ENCODE measurements at places on chromosomes 7 and 10. TPM values are rescaled to one million over a fixed set of nuclear protein-coding genes. Genes with fewer than 3 reads are reported as not detected.

DNA sequence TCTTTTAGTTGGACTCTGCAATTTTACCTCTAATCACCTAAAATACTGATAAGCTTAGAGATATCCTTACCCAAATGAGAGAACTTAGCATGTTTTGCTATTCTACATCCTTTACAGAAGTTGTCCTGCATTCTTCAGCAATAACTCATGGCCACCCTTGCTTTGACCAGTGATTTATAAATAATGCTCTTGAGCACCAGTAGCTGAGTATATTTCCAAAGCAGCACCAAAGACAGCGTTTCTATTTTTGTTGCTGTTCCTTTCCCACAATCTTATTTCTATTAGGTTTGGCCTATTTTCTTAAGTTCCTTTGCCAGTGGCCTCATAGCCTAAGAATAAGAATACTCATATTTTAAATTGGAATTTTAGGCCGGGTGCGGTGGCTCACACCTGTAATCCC lies 15.0 kb downstream of the ARPC1A start:
- no peaks in the 10 kb centered on the region for H3K4me1 ChIP-seq
- DNase-seq, result no peak
- no peak overlapping the region for H3K27ac ChIP-seq
- no peaks in the 10 kb centered on the region for H3K27me3 ChIP-seq
- H3K4me3 ChIP-seq, result no peak overlapping the region
- H3K36me3 ChIP-seq, result peaks cover 43% of the 10 kb centered on the region

The P4HA1 gene
- total RNA-seq, result 34.4 TPM

DNA sequence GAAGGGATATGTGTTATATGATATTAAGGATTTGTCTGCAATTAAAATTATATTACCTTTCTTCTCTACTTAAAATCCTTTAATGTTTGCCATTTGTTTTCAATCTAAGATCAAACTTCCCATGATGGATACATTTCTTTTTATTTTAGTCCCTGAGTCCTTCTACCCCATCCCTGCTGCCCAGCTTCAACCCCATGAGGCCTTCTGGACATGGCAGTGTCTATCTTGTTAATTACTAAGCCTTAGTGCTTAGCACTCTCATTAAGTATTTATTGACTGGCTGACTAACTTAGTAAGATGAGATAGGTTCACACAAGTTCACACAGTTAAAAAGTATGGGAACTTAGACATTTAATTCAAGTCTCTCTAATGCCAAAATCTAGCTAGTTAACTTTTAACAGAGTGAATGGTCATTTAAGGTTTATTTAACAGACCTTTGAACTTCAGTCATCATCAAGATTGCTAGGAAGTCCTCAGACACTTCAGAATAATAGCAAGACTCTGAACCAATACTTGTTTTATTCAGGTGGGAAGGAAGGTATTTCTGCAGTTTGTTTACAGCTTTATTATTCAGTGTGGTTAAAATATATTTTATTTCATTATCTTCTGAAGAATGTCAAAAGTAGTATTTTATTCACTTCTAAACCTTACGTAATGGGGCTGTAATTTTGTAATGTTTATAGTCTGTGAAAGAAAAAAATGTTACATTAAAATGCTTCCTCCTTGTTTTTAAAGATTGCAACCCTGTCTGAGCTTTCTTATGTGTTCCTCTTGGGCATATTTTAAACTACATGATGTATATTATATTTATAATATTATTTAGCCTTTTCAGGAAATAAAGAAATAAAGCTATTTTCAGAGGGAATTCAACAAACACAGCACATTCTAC lies 848.9 kb downstream of the REEP3 start:
- H3K4me1 ChIP-seq, result peaks cover 13% of the 10 kb centered on the region
- H3K4me3 ChIP-seq, result no peak overlapping the region
- H3K36me3 ChIP-seq, result no peaks in the 10 kb centered on the region
- no peak for DNase-seq
- H3K27ac ChIP-seq, result no peak overlapping the region

The CPA4 gene
- total RNA-seq, result not detected

GRCh38 chr7:26183545-26184280 lies 16.8 kb downstream of the HNRNPA2B1 start:
- no peak overlapping the region for H3K4me3 ChIP-seq
- H3K27ac ChIP-seq, result peak overlapping the region; percentile 92
- H3K4me1 ChIP-seq, result peaks cover 42% of the 10 kb centered on the region

DNA sequence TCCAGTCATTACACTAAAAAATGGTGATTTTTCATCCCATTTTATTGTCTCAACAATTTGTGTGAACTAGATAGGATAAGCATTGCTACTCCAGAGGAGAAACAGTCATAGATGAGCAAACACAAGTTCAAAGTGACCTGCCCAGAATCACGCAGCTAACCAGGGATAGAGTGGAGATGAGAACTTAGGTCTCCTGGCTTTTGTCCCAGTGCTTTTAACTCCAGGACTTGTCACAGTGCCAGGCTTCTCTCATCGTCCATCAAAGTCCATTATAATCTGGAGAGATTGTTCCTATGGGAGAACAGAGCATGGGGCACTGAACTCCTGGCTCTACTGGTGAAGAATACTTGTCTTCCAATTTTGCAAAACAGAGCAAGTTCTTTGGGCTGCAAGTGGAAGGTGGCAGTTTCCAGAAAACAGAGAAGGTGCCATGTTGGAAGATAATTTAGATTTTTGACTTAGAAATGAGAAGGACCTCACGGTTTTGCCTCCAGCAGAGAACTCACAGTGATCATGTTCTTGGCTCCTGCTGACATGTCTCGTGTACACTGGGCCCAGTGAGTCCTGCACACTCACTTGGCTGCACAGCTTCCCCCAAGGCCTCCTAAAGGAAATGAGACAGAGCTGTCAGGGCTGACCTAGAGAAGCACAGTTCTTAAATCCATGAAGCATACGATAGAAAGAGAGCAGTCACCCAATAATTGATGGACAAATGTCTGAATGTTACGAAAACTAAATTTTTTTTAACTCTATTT lies 322.9 kb upstream of the NRP1 start:
- peaks cover 12% of the 10 kb centered on the region for H3K36me3 ChIP-seq
- no peaks in the 10 kb centered on the region for H3K27me3 ChIP-seq
- H3K27ac ChIP-seq, result no peak overlapping the region
- peaks cover 34% of the 10 kb centered on the region for H3K4me1 ChIP-seq
- DNase-seq, result no peak

- H3K36me3 ChIP-seq, result no peaks in the 10 kb centered on the region
- no peak overlapping the region for H3K27ac ChIP-seq
- H3K27me3 ChIP-seq, result no peaks in the 10 kb centered on the region
These were observed 61.7 kb upstream of the TARP start for GRCh38 chr7:38335128-38335491.

The EIF3A gene
- total RNA-seq, result 177 TPM

GRCh38 chr7:80941208-80941758 lies 22.4 kb upstream of the SEMA3C start:
- no peak for DNase-seq
- H3K27me3 ChIP-seq, result no peaks in the 10 kb centered on the region
- no peak overlapping the region for H3K27ac ChIP-seq
- H3K4me3 ChIP-seq, result no peak overlapping the region
- H3K36me3 ChIP-seq, result no peaks in the 10 kb centered on the region

GRCh38 chr7:17912536-17913235 lies 27.6 kb downstream of the SNX13 start:
- DNase-seq, result no peak
- H3K27me3 ChIP-seq, result no peaks in the 10 kb centered on the region
- H3K27ac ChIP-seq, result no peak overlapping the region
- H3K4me3 ChIP-seq, result no peak overlapping the region

DNA sequence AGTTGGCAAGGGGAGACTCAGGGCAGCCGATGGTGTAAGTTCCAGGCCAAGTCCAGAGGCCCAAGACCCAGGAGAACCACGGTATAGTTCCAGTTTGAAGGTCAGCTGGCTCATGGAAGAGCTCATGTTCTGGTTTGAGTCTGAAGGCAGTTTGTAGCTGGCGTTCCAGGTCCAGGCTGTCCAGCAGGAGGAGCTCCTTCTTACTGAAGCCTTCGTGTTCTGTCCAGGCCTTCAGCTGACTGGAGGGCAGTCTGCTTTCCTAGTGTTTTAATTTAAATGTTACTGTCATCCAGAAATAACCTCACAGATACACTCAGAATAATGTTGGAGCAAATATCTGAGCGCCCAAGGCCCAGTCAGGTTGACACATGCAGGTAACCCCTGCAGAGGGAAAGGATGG lies 4.2 kb downstream of the SUN1 start:
- no peak for DNase-seq
- H3K36me3 ChIP-seq, result peaks cover 48% of the 10 kb centered on the region
- H3K4me1 ChIP-seq, result peaks cover 31% of the 10 kb centered on the region
- H3K27me3 ChIP-seq, result no peaks in the 10 kb centered on the region
- H3K4me3 ChIP-seq, result no peak overlapping the region

The HERPUD2 gene
- 16.2 TPM for total RNA-seq

The KLF14 gene
- not detected for total RNA-seq

- no peaks in the 10 kb centered on the region for H3K27me3 ChIP-seq
- H3K4me1 ChIP-seq, result peaks cover 37% of the 10 kb centered on the region
These were observed 107.8 kb downstream of the SFMBT2 start for GRCh38 chr10:7302930-7303557.

The REPIN1 gene
- total RNA-seq, result 105 TPM

The FFAR4 gene
- 0.07 TPM for total RNA-seq

- H3K27me3 ChIP-seq, result no peaks in the 10 kb centered on the region
- H3K27ac ChIP-seq, result no peak overlapping the region
- no peak overlapping the region for H3K4me3 ChIP-seq
- peaks cover 32% of the 10 kb centered on the region for H3K4me1 ChIP-seq
- no peaks in the 10 kb centered on the region for H3K36me3 ChIP-seq
- peak; percentile 92 for DNase-seq
These were observed 58.2 kb upstream of the LYZL2 start for GRCh38 chr10:30687698-30688213.

The GIMAP6 gene
- total RNA-seq, result 0.18 TPM

The NPSR1 gene
- total RNA-seq, result not detected

The AQP1 gene
- total RNA-seq, result 1.1 TPM

DNA sequence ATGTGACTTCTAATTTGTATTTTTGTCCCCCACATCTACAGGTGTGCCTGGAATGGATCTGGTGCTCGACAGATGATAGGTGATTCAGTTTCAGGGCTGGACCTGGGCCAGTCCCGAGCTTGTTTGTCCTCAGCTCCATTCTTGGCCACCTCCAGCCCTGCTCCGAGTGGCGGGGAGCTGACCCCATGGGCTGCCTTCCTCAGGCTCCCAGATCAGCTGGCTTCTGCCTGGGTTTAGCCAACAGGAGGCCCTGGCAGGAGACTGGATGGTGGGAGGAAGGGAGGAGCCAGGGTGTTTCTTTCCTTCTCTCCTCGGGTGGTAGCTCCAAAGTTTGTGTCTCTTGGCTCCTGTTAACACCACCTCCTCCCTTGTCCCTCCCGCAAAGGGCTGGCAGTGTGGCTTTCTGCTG lies 75.2 kb downstream of the CDH23 start:
- DNase-seq, result no peak
- H3K36me3 ChIP-seq, result no peaks in the 10 kb centered on the region
- H3K4me1 ChIP-seq, result peaks cover 10% of the 10 kb centered on the region
- no peak overlapping the region for H3K4me3 ChIP-seq
- H3K27ac ChIP-seq, result no peak overlapping the region

DNA sequence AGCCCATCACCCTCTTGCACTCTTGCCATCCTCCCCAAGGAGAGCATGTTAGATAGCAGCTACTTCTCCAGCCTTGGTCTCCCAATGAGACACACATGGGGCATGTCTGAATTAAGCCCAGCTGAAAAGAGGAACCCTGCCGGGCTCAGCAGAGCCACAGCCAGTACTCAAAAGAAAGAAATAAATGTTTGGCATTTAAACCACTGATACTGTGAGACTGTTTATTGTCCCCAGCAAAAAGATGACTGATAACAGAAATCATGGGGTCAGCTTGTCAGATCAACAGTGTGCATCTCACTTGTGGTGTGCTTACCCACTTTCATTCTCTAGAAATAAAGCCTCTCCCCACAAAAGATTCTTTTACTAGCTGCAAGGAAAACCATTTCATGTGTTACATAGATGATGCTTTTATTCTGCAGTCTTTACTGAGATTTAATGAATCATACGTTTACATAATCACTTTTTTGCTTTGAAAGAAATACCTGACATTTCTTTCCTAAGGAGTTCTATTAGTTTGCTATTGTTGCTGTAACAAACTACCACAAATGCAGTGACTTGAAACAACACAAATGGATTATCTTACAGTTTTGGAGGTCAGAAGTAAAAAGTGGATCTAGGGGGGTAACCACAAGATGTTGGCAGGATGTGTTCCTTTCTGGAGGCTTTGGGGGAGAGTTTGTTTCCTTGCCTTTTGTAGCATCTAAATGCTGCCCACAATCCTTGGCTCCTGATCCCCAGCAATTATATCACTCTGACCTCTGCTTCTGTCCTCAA lies 20.9 kb downstream of the ANKRD7 start:
- H3K27ac ChIP-seq, result no peak overlapping the region
- H3K27me3 ChIP-seq, result no peaks in the 10 kb centered on the region

DNA sequence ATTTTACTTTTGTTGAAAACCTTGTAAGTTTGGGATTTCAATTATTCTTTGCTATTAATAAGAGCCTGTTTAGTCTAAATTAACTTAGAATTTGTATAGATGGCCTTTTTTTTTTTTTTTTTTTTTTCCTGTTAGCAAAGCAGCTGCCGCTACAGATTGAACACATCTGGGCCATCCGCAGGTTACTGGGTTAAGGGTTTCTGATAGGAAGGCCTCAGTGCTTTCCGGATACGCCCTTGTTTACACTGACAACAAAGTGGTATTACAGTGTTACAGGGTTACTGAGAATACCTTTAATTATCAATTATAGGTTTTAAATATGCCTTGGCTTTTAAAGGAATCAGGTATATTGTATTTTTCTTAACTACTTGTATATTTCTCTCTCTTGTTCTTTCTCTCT lies 76.8 kb downstream of the PTN start:
- peaks cover 12% of the 10 kb centered on the region for H3K4me1 ChIP-seq
- peak overlapping the region; percentile 43 for H3K27ac ChIP-seq
- no peak overlapping the region for H3K4me3 ChIP-seq
- peaks cover 9% of the 10 kb centered on the region for H3K36me3 ChIP-seq
- DNase-seq, result no peak
- H3K27me3 ChIP-seq, result no peaks in the 10 kb centered on the region

GRCh38 chr10:95864906-95865813 lies 42.6 kb upstream of the CC2D2B start:
- H3K36me3 ChIP-seq, result peaks cover 2% of the 10 kb centered on the region
- DNase-seq, result peak; percentile 36
- H3K4me1 ChIP-seq, result no peaks in the 10 kb centered on the region
- no peaks in the 10 kb centered on the region for H3K27me3 ChIP-seq

- no peak overlapping the region for H3K27ac ChIP-seq
- H3K4me3 ChIP-seq, result no peak overlapping the region
- no peak for DNase-seq
- peaks cover 27% of the 10 kb centered on the region for H3K4me1 ChIP-seq
- peaks cover 36% of the 10 kb centered on the region for H3K36me3 ChIP-seq
- no peaks in the 10 kb centered on the region for H3K27me3 ChIP-seq
These were observed 74.7 kb downstream of the SHH start for GRCh38 chr7:155737590-155737989.

GRCh38 chr7:76426246-76426645 lies 1.5 kb downstream of the ZP3 start:
- H3K4me3 ChIP-seq, result no peak overlapping the region
- no peak overlapping the region for H3K27ac ChIP-seq
- H3K27me3 ChIP-seq, result no peaks in the 10 kb centered on the region
- no peaks in the 10 kb centered on the region for H3K36me3 ChIP-seq
- no peak for DNase-seq
- H3K4me1 ChIP-seq, result peaks cover 32% of the 10 kb centered on the region

The GJC3 gene
- total RNA-seq, result 3.7 TPM
